Renal cortical epithelial cell (primary cell): ENCODE measurements at places on chromosomes 5 and 9. TPM values are rescaled to one million over a fixed set of nuclear protein-coding genes. Genes with fewer than 3 reads are reported as not detected.

ST8SIA4 gene
- total RNA-seq: 0.17 and 3.9 TPM in 2 replicates

RAD50 gene
- 17.4 and 58.0 TPM in 2 replicates for total RNA-seq

PCDHA10 gene
- total RNA-seq: 1.6 and 12.3 TPM in 2 replicates

MRPL22 gene
- 17.6 and 36.6 TPM in 2 replicates for total RNA-seq

PTPRD gene
- total RNA-seq: 38.2 and 85.4 TPM in 2 replicates

FAM169A gene
- total RNA-seq: 5.6 and 6.9 TPM in 2 replicates

CATSPER3 gene
- 0.10 TPM in 1 of 2 replicates, not detected in the other for total RNA-seq

CFAP77 gene
- 0.10 TPM in 1 of 2 replicates, not detected in the other for total RNA-seq

GRHPR gene
- 152 and 169 TPM in 2 replicates for total RNA-seq

BHMT gene
- 2.8 and 4.4 TPM in 2 replicates for total RNA-seq

GRM6 gene
- not detected in 2 replicates for total RNA-seq

PCDHGA1 gene
- under 0.01 and 0.80 TPM in 2 replicates for total RNA-seq

HTR4 gene
- not detected in 2 replicates for total RNA-seq

SLC6A7 gene
- not detected in 2 replicates for total RNA-seq

PAEP gene
- not detected in 2 replicates for total RNA-seq

GAS1 gene
- 0.65 and 1.0 TPM in 2 replicates for total RNA-seq

CBY3 gene
- total RNA-seq: not detected in 2 replicates

GPX3 gene
- total RNA-seq: 5.2 and 102 TPM in 2 replicates

SLC46A2 gene
- total RNA-seq: not detected in 2 replicates

GFRA3 gene
- total RNA-seq: not detected in 2 replicates

PGM5 gene
- 0.55 and 1.0 TPM in 2 replicates for total RNA-seq

PAPPA gene
- 2.5 and 14.6 TPM in 2 replicates for total RNA-seq

NRG2 gene
- 0.45 and 0.52 TPM in 2 replicates for total RNA-seq

SPINK13 gene
- total RNA-seq: 1.4 and 1.8 TPM in 2 replicates

GBA2 gene
- total RNA-seq: 14.9 and 46.9 TPM in 2 replicates

RUSC2 gene
- total RNA-seq: 20.8 and 42.4 TPM in 2 replicates

TAF11L10 gene
- not detected in 2 replicates for total RNA-seq

NXNL2 gene
- 5.2 and 15.3 TPM in 2 replicates for total RNA-seq

REEP2 gene
- total RNA-seq: 2.1 and 7.6 TPM in 2 replicates

ZNF883 gene
- total RNA-seq: 2.8 and 6.8 TPM in 2 replicates

FEM1C gene
- total RNA-seq: 25.9 and 40.3 TPM in 2 replicates

FOXI1 gene
- total RNA-seq: not detected in 2 replicates

IFNA21 gene
- total RNA-seq: not detected in 2 replicates

ANGPTL2 gene
- 0.17 and 1.7 TPM in 2 replicates for total RNA-seq

SLC4A9 gene
- not detected in 2 replicates for total RNA-seq

OTP gene
- total RNA-seq: not detected in 2 replicates

ZNF189 gene
- 16.8 and 36.3 TPM in 2 replicates for total RNA-seq

DMGDH gene
- total RNA-seq: 4.5 and 9.3 TPM in 2 replicates

TEK gene
- total RNA-seq: 0.15 and 0.35 TPM in 2 replicates

OR1N1 gene
- not detected in 2 replicates for total RNA-seq

RELL2 gene
- 5.4 and 6.9 TPM in 2 replicates for total RNA-seq

GPR21 gene
- 0.50 TPM in 1 of 2 replicates, not detected in the other for total RNA-seq

NSD1 gene
- total RNA-seq: 42.4 and 59.1 TPM in 2 replicates

KIF4B gene
- 0.05 TPM in 1 of 2 replicates, not detected in the other for total RNA-seq

KCTD16 gene
- 0.35 and 1.1 TPM in 2 replicates for total RNA-seq

PLEKHG4B gene
- 0.15 and 1.6 TPM in 2 replicates for total RNA-seq

NTNG2 gene
- 0.15 and 0.17 TPM in 2 replicates for total RNA-seq

PPIP5K2 gene
- total RNA-seq: 43.1 and 54.4 TPM in 2 replicates

SURF1 gene
- total RNA-seq: 18.4 and 18.6 TPM in 2 replicates

FBLL1 gene
- total RNA-seq: 0.30 and 0.35 TPM in 2 replicates

SHOC1 gene
- total RNA-seq: 0.30 TPM in 1 of 2 replicates, not detected in the other

FGFR4 gene
- total RNA-seq: 14.1 and 35.2 TPM in 2 replicates

PCA3 gene
- total RNA-seq: 0.05 TPM in 1 of 2 replicates, not detected in the other

LVRN gene
- total RNA-seq: 0.30 TPM in 1 of 2 replicates, not detected in the other

WNT8A gene
- total RNA-seq: not detected in 2 replicates
